ENCODE measurements at places on chromosomes 12 and 14.

DNA sequence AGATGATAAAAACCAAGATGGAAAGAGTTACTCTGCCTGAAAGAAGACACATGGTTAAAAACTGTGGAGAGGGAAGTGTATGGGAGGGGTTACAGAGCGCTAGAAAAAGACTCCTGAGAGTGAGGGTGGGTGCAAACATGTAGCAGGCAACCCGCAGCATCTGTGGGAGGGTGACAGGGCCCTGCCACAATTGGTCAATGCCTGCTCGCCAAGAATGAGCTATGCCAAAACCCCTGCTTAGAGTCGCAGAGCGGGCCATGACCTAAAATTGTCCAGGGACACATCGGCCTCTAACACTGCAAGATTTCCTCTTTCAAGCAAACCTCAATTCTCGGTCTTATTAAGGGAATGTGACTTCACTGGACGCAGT, 700 bp downstream of the PRKAG1 start:
- no peak for DNase-seq

GRCh38 chr12:76303365-76303764, 44.9 kb downstream of the BBS10 start:
- no peak for DNase-seq

DNA sequence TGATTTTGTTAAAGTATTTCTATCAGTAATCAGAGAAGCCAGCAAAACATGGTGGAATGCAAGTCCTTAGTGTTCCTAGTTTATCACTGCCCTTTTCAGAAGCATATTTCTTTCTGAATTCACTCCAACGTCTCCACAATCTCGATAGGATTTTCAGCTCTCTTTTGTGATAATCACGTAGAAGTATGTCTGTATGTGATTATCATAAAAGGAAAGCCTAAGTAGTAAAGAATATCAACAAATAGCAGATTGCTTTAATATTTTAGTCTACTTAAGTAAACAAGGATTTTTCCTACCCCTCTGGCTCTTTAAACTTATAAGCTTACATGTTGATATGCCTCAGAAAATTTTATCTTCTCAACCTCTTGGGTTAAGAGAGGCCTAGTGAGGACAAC, 147.4 kb upstream of the NUDT4 start:
- no peak for DNase-seq

DNA sequence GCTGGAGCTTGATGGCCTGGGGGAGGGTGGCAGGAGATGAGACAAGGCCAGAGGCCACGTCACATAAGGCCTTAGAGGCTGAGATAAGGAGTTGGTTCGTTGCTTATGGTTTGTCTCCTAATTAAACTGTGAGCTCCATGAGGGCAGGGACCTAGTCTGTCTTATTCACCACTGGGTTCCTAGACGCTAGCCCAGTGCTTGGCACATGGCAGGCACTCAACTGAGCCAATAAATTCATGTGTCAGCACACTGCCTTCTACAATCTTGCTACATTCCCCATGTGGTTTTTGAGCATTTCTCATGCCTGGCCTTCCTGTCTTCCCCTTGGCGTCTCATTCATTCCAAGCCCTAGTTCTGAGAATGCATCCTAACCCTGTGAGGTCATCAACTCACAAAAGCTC, 92.5 kb upstream of the MED13L start:
- DNase-seq = no peak

GRCh38 chr12:102317155-102317554, 119.5 kb upstream of the PMCH start:
- no peak for DNase-seq

DNA sequence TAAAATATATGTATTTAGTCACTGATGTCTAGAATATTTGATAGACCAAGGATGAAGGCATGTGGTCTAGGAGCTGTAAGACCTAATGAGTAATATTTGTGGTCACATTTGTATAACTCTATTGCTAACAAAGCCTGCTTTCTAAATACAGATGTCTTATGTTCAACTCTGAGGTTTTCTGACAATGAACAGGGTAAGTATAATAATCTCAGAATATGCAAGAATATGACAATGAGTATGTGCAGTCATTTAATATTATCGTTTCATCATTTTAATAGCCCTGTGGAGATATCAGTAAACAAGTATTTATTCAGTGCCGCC, 389.6 kb downstream of the LRIG3 start:
- no peak for DNase-seq

GRCh38 chr12:28313631-28314030, 123.4 kb downstream of the CCDC91 start:
- DNase-seq = no peak

GRCh38 chr14:105011312-105011990, 9.4 kb downstream of the CDCA4 start:
- no peak for DNase-seq

DNA sequence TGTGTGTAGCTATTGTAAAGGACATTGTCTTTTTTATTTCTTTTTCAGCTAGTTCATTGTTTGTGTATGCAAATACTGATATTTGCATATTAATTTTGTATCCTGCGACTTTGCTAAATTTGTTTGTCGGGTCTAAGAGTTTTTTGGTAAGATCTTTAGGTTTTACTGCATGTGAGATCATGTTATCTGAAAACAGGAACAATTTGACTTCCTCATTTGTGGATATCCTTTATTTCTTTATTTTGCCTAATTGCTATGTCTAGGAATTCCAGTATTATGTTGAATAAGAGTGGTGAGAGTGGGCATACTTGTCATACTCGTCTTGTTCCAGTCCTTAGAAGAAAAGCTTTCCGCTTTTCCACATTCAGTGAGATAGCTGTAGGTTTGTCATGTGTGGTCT, 28.8 kb downstream of the SIX4 start:
- DNase-seq = no peak

DNA sequence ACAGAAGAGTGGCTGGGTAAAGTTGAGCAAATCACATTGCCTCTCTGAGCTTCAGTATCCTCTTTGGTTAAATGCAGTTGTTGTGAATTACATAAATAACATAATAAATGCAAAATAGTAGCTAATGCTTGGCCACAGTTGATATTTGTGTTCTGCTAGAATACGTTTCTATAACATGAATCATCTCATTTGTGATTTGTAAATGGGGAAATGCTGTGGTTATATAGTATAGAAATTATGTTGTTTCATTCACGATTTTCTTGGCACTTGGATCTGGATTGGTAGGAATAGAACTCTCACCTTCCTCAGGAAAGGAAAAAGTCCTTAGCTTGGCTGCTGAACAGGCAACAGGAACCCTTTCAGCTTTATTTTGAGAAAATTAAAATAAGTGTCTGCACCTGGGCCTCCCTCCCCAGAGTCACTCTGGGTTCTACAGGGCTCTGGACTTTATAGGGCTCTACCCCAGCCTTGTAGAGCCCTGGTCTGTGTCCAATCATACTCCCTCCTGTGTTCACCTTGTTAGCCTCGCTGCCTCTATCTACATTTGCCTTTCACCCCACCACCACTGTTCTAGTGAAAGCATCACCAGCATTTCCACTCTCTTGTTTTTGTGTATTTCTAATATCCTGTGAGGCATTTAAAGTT, 107.7 kb upstream of the BCAT1 start:
- DNase-seq = no peak

DNA sequence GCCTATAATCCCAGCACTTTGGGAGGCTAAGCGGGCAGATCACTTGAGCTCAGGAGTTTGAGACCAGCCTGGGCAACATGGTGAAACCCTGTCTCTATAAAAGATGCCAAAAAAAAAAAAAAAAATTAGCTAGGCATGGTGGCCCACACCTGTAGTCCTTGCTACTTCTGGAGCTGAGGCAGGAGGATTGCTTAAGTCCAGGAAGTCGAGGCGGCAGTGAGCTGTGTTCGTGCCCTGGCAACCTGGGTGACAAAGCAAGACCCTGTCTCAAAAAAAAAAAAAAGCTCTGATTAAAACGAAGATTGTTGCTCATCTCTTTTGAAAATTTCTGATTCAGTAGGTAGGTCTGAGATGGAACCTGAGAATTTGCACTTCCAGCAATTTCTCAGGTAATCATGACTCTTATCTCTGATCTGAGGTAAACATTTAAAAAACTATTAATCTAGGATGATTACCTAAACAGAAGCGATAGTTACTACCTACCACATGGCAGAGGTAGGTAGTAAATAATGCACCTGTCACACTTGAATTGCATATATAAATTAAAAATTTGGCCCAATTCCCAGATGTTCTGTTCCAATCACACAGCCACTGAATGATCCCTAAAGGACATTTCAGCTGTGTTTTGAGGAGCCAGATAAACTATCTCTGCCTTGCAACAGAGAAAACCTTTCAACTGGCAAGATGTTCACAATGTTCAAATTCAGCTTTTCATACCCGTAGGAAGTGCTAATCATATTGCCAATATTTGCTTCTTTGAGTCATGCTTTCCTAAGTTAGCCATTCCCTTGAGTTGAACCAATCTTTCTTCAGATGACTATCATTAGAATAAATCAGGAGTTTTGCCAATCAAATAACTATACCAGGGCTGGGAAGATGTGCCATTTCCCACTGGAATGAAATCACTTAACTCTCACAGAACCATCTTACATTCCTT, 4.2 kb upstream of the TEP1 start:
- DNase-seq = no peak
